ENCODE measurements at places on chromosomes 5 and 9. TPM values are rescaled to one million over a fixed set of nuclear protein-coding genes. Genes with fewer than 3 reads are reported as not detected.

Gene DELE1
- total RNA-seq: 72.3 TPM

Gene SEMA4D
- 0.03 TPM for total RNA-seq

Gene RFESD
- 1.7 TPM for total RNA-seq

Gene ATP6V0E1
- total RNA-seq: 286 TPM

Gene IGIP
- 5.5 TPM for total RNA-seq

Gene DBH
- total RNA-seq: not detected

- no peaks in the 10 kb centered on the region for H3K27me3 ChIP-seq
- no peak overlapping the region for H3K4me3 ChIP-seq
- H3K4me1 ChIP-seq: peaks cover 35% of the 10 kb centered on the region
- H3K36me3 ChIP-seq: no peaks in the 10 kb centered on the region
- peak; percentile 95 for DNase-seq
Observed at GRCh38 chr5:111953351-111954127, 196.5 kb upstream of the NREP start.

DNA sequence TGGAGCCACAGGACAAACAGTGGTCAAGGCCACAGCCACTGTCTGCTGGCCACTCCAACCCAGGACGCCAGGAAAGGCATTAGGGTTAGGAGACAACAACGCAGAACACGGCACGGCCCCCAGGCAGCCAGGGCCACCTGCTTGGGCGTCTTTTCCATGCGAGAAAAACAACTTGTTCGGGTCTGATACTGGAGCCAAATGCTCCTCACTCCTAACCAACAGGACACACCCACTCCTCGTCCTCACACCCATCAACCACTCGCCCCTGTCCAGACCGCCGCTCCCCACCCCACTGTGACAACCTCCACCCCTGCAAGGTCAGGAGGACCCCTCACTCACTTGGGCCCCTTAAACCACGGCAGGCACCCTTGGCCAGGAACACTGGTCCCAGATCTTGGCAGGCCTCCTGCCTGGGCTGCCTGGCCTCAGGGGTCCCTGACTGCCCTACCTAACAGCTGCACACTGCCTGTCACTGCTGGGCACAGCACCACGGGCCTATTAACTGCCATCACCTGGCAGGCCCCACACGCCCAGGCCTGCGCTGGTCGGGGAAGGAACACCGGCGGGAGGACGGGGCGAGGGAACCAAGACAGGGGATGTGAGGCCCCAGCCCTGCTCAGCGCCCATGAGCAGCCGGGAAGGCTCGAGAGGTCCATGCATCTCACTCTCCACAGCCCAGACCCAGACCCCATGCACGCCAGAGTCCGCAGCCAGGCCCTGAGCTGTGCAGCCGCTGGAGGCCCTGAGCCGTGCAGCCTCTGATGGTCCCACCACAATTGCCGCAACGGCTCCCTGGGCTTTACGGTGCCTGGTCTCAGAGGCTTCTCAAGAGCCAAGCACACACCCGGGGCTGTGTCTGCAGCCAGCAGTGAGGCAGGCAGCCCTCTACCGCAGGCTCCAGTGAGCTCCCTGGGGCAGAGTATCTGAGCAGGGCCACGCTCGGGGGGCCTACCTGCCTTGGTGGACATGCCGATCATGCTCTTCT lies 13.8 kb downstream of the CLPTM1L start:
- H3K4me1 ChIP-seq: peaks cover 3% of the 10 kb centered on the region
- no peak overlapping the region for H3K27ac ChIP-seq
- no peak overlapping the region for H3K4me3 ChIP-seq
- H3K36me3 ChIP-seq: peaks cover 57% of the 10 kb centered on the region
- DNase-seq: no peak

GRCh38 chr9:95508968-95509850 lies 7.6 kb downstream of the PTCH1 start:
- no peaks in the 10 kb centered on the region for H3K27me3 ChIP-seq
- H3K27ac ChIP-seq: peak overlapping the region; percentile 92
- H3K4me1 ChIP-seq: peaks cover 41% of the 10 kb centered on the region
- peak; percentile 99 for DNase-seq
- H3K36me3 ChIP-seq: peaks cover 67% of the 10 kb centered on the region

DNA sequence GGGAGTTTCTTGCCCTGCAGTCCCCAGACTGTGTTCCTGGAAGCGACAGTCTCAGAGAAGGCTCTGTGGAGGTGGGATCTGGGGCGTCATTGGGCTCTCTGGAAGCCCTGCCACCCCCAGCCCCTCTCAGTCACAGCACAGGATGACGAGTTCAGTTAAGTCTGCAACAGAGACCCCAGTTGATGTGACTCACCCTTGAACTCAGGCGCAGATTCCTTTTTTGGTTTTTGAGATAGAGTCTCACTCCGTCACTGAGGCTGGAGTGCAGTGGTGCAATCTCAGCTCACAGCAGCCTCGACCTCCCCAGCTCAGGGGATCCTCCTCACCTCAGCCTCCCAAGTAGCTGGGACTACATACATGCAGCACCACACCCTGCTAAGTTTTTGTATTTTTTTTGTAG lies 8.3 kb downstream of the HRH2 start:
- no peak for DNase-seq
- no peaks in the 10 kb centered on the region for H3K4me1 ChIP-seq
- H3K27ac ChIP-seq: no peak overlapping the region
- no peak overlapping the region for H3K4me3 ChIP-seq
- peaks cover 5% of the 10 kb centered on the region for H3K27me3 ChIP-seq

- peaks cover under 1% of the 10 kb centered on the region for H3K36me3 ChIP-seq
- peaks cover 6% of the 10 kb centered on the region for H3K4me1 ChIP-seq
- no peak overlapping the region for H3K4me3 ChIP-seq
- H3K27ac ChIP-seq: no peak overlapping the region
- no peaks in the 10 kb centered on the region for H3K27me3 ChIP-seq
Observed at GRCh38 chr5:111762895-111763294, 5.9 kb upstream of the NREP start.

GRCh38 chr5:41510176-41510831 lies at the start of gene PLCXD3:
TSS of gene PLCXD3 (minus strand) at chr5:41510601. CDS start at chr5:41510526, 75 bp downstream.
- no peak within 1 kb of the TSS for H3K4me3 ChIP-seq
- no peak for DNase-seq
- peaks cover 20% of the 10 kb centered on the region for H3K27me3 ChIP-seq

- H3K36me3 ChIP-seq: no peaks in the 10 kb centered on the region
- H3K4me1 ChIP-seq: no peaks in the 10 kb centered on the region
- H3K27ac ChIP-seq: no peak overlapping the region
- H3K4me3 ChIP-seq: no peak overlapping the region
- no peak for DNase-seq
Observed at GRCh38 chr9:16809912-16810610, 60.4 kb downstream of the BNC2 start.

- no peak overlapping the region for H3K4me3 ChIP-seq
- H3K27me3 ChIP-seq: no peaks in the 10 kb centered on the region
- no peak overlapping the region for H3K27ac ChIP-seq
- no peaks in the 10 kb centered on the region for H3K4me1 ChIP-seq
- H3K36me3 ChIP-seq: no peaks in the 10 kb centered on the region
- no peak for DNase-seq
Observed at GRCh38 chr5:68720884-68721610, 372.8 kb upstream of the SLC30A5 start.

DNA sequence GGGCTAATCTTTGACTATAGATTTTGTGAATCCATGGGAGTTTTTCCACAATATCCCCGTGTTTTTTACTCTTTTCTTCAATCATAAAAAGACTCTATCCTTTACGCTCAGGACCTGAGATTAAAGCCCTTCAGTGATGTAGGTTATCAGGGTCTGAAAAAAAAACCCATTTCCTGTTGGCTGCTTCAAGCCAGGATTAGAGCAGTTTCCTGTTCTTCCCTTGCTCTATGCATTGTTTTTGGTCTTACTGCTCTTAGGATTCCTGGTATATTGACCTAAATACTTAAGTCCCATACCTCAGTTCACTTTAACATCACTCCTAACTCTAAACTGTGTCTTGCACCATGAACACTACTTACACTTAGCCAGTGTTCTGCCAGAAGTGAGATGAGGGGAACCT lies 319.3 kb upstream of the CHD1 start:
- H3K36me3 ChIP-seq: no peaks in the 10 kb centered on the region
- no peak overlapping the region for H3K4me3 ChIP-seq
- H3K4me1 ChIP-seq: no peaks in the 10 kb centered on the region
- H3K27ac ChIP-seq: no peak overlapping the region
- no peaks in the 10 kb centered on the region for H3K27me3 ChIP-seq
- no peak for DNase-seq

DNA sequence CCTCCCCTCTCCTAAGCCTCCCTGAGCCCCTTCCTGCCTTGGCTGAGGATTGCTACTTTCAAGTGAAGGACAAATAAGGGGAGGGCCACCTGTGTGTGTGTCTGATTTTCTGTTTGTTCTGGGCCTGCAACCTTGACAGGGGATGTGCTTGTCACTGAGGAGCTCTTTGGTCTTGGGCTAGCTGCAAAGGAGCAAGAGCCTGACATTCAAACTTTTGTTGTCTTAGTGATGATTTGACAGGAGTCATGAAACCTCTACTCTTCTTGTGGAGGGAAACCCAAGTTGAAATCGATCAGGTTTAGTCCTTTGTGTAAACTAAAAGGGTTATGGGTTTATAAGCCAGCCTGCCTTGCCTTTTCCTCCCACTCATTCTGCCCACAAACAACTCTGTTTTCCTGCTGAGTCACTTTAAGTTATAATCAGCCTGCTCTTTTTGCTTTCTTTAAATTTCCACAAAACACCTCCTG lies 16.9 kb downstream of the CLTA start:
- H3K4me1 ChIP-seq: peaks cover 6% of the 10 kb centered on the region
- no peak overlapping the region for H3K27ac ChIP-seq
- H3K27me3 ChIP-seq: no peaks in the 10 kb centered on the region
- H3K36me3 ChIP-seq: peaks cover 82% of the 10 kb centered on the region
- H3K4me3 ChIP-seq: no peak overlapping the region

All from SJSA1 (cell line).